AML-193 (cell line): ENCODE measurements at places on chromosomes 4 and X.

GRCh38 chrX:153408871-153409351 is 2.4 kb upstream of the ZFP92 start:
- no peak for DNase-seq

GRCh38 chr4:8112036-8112576 is 46.5 kb downstream of the ABLIM2 start:
- no peak for DNase-seq

- no peak for DNase-seq
Observed at GRCh38 chrX:37653397-37654085, 32.0 kb upstream of the XK start.

- no peak for DNase-seq
Observed at GRCh38 chr4:101600287-101600686, 190.2 kb upstream of the BANK1 start.

DNA sequence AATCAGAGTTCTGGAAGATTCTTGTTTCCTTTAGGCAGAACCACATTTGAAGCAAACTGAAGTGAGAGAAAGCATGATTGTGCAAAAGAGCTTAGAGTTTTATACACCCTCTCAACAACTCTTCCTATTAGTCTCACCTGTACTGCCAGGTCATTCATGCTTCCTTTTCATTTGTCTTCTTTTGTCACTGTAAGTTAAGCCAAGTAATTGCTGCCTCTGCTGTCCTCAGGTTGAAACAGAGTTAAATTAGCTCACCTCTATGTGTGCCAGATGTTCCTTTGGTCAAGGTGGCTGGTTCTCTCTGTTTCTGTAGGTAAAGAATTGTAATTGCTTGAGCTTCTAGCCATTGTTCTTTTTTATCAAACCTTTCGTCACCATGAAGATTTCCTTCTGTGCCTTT is 41.1 kb upstream of the HPGD start:
- DNase-seq, result no peak

GRCh38 chr4:32140636-32141035 is 1420.5 kb downstream of the PCDH7 start:
- DNase-seq, result peak; percentile 78

- DNase-seq, result no peak
Observed at GRCh38 chr4:115834441-115834840, 721.0 kb upstream of the NDST4 start.

GRCh38 chr4:158282252-158282651 is 72.0 kb downstream of the TMEM144 start:
- no peak for DNase-seq

GRCh38 chr4:140252141-140252741 is 98.3 kb upstream of the MAML3 start:
- DNase-seq, result no peak

DNA sequence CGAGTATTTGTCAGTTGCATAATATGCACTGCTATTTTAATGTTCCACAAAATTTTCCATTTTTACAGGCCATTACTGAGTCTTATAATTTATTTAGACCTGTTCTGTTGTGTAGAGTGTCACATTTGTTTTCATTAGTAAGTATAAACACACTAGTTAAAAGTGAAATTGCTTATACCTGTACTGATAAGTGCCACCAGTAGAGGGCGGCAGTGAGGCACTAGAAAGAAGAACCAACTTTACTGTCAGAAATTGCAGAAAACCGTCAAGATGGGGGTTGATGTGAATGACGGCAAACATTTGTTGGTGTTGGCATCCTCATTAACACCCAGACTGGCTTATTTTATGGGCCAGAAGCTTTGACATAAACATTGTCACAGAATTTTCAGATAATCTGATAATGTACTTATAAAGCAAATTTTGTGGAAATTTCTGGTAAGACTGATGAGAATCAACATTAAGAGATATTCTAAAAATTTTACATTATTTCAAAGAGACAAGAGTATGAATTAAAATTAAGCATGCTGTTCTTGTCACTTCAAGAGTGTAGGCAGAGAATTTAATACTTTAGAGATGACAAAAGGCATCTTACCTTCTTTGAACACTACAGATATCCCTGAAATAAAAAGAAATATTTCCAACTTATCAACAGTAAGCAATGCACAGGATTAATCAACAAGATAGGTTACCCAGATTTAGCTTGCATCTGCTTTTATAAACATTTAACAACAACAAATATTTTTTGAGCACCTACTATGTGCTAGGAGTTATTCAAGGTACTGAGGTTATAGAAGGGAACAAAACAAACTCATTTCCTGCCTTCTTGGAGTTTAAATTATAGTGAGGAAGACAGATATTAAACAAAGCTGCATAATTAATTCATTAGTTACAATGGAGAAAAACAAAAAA is 24.9 kb downstream of the ALPK1 start:
- DNase-seq, result peak; percentile 71

- DNase-seq, result no peak
Observed at GRCh38 chr4:88226143-88226542, 58.2 kb downstream of the PPM1K start.

DNA sequence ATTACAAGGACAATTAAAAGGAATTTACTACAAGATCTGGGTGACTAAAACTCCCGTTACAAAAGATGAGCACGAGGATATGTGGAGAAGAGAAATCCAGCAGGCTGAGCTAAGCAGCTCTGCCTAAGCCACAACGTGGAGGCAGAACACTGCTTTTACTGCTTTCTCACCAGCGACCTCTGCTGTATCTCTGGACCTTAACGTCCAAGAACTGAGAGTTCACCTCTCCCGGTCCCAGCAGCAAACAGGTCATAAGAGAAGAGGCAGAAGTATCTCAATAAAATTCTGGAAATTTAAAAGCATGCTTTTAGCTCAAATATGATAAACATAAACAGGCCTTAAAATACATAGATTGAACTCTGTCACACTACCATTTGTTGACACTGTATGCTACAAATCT is 81.0 kb downstream of the ADGRA3 start:
- peak; percentile 17 for DNase-seq

DNA sequence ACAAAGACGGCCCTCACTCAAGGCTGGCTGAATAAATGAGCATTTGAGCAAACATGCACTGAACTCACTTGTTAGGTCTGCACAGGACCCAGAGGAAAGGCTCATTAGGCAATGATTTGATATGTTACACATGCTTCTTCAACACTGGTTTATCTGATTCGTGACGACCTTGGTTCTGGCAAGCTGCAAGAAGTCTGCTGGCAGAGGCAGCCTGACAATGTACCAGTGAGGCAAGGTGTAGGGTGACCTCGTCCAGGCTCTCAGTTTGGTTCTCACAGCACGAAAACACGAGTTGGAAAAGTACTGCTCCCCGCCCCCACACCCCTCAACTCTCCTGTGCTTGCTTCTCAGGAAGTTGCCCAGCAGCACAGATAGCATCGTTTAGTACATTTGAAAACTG is 63.1 kb upstream of the CITED1 start:
- no peak for DNase-seq

- no peak for DNase-seq
Observed at GRCh38 chr4:52892880-52893279, 30.8 kb downstream of the RASL11B start.

DNA sequence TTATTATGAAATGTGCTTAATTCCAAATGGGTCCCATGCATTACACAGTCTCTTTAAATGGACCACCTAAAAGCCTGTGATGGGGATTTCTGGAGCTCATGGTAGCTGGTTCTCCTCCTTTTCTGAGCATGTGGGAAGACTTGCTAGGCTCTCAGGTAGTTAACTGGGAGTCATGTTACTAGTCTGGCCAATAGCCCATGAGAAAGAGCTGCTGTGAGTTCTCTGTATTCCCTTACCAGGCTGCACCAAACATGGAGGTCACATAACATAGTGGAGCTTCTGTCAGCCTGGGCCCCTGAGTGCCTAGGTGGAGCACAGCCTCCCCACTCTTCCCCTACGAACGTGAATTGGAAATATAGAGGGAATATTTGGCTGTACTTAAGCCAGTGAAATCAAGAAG is 198.4 kb downstream of the MAML3 start:
- DNase-seq, result no peak

GRCh38 chr4:147524601-147525000 is 43.7 kb downstream of the EDNRA start:
- no peak for DNase-seq

GRCh38 chrX:101407748-101408531 is at the start of the genes GLA and HNRNPH2:
Gene GLA, minus strand, starts transcription at chrX:101407925. Its CDS starts 22 bp downstream, at chrX:101407903.
Gene HNRNPH2, plus strand, starts transcription at chrX:101408222. Its CDS starts 3,767 bp downstream, at chrX:101411989.
- peak; percentile 93 for DNase-seq

DNA sequence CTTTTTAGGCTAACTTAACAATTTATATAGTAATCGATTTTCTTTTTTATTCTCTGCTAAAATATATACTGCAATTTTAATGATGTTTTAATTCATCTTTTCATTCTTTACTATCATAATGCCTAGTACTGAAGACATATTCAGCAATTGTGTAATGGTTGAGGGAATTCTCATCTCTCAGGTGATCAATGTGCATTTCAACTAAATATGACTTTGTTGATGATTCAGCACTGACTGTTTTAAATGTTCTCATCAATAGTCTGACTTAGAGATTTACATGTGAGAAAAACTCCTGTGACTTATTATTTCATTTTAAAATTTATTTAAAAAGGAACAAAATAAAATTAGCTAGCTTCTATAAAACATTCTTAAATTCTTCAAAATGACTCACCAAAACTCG is 1450.3 kb downstream of the STIM2 start:
- no peak for DNase-seq

GRCh38 chrX:105495376-105495775 is 274.9 kb upstream of the TEX13A start:
- no peak for DNase-seq

GRCh38 chrX:40864972-40865371 is 129.6 kb upstream of the MED14 start:
- no peak for DNase-seq
